Suppressor macrophage treated with lipopolysaccharide for 1 hour (primary cell): ENCODE measurements at places on chromosomes 11 and 22.

GRCh38 chr11:115498354-115498753, 5.9 kb downstream of the CADM1 start:
- no peak for DNase-seq

DNA sequence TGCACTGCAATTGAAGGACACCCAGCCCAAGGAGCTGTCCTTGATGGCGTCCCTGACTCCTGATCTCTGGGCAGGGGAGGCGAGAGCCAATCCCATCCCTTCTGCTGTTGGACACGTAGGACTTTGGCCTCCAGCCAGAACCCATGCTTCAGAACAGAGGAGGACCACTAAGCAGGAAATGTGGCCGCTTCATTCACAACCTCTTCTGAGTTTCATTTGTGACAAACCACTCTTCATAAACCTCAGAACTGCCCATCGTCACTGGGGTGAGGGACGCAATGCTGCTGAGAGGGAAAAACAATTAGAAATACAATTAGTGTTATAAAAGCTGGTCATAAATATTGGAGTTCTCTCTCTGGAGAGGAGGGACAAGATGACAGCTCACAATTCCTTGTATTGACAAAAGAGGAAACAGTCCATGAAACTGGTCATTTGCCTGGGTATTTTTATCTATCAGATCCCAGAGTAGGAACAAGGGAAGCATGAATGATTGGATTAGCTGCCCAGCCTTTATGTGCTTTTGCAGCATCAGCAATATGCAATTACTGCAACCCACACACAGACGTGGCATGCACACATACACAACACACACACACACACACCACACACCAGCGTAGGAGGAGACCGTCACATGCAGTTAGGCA, 216.5 kb upstream of the CADM1 start:
- peak; percentile 46 for DNase-seq

GRCh38 chr22:38124236-38124974, 13.9 kb upstream of the BAIAP2L2 start:
- DNase-seq: no peak

DNA sequence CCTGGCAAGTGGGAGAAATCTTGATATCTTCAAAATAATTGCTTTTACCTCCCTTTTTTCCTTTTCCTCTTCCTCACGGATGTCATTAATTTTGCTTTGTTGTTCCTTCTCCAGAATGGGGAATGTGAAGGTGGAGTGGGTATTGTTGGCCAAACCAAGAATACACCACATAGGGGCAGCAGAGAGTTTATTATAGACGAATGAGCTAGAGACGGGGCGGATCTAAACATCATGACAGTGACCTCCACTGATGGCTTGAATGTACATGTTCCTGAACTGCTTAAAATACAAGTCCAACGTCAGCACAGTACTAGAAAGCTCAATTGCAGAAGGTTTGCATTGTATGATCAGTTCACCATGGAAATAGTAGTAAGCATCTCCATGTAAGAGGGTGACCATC, 122.3 kb upstream of the SNX19 start:
- DNase-seq: peak; percentile 3

GRCh38 chr11:128713595-128713994, 19.7 kb downstream of the FLI1 start:
- DNase-seq: no peak

- DNase-seq: no peak
Observed at GRCh38 chr11:2207773-2208621, 36.4 kb upstream of the TH start.

GRCh38 chr11:6617315-6617781, 1.9 kb downstream of the TPP1 start:
- peak; percentile 92 for DNase-seq

- no peak for DNase-seq
Observed at GRCh38 chr11:111652184-111652583, 49.9 kb downstream of the SIK2 start.

- no peak for DNase-seq
Observed at GRCh38 chr11:56700914-56701485, 2.1 kb downstream of the OR9G1 start.

GRCh38 chr11:73784080-73784634, 3.5 kb upstream of the MRPL48 start:
- DNase-seq: no peak

GRCh38 chr11:55673860-55674259, 11.9 kb downstream of the OR4C6 start:
- DNase-seq: no peak

DNA sequence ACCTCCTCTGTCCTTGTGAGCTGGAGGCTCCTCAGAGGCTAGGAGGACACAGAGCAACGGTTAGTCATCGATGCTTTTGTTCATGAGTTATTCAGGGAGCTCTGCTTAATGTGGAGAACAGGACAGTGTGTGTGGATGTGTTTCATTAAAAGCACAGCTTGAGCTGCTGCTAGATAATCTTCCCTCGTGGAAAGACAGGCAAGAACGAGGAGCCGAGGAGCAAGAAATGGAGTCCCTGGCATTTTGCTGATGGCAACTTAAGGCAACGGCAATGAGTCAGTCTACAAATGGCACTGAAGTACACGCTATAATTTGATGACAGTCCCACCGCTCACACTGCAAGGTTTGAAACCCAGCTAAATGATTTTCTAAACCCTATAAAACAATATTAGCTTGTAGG, 106.2 kb downstream of the IGLL1 start:
- DNase-seq: no peak

DNA sequence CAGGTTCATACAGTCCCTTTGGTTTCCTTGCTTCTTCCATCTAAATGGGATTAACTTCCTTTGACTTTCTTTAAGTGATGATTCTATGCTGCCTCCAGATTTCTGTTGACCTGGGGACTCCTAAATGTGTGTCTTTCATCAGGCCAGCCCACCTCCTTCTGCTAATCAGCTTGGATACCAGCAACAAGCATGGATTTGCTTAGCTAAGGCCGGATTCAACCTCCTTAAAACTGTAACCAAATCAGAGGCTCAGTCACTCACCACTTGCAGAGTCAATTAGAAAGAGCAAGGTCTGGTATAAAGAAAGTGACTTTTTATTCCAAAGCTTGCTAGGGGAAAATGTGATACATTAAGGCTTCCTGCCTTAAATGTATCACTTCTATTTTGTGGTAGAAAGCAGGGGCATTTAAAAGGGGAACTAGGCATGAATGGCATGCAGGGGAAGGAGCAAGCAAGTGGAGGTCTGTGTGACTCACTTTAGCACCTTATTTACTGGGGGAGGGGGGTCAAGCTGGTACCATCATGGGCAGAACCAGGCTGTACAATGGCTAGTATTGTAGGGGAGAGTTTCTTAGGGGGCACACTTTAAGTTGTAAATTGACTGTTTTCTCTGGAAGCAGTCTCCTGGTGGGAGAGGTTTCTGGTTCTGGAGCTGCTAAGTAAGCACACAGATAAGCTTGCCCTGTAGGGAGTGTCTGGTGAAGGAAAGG, 239.0 kb upstream of the PDGFD start:
- no peak for DNase-seq

DNA sequence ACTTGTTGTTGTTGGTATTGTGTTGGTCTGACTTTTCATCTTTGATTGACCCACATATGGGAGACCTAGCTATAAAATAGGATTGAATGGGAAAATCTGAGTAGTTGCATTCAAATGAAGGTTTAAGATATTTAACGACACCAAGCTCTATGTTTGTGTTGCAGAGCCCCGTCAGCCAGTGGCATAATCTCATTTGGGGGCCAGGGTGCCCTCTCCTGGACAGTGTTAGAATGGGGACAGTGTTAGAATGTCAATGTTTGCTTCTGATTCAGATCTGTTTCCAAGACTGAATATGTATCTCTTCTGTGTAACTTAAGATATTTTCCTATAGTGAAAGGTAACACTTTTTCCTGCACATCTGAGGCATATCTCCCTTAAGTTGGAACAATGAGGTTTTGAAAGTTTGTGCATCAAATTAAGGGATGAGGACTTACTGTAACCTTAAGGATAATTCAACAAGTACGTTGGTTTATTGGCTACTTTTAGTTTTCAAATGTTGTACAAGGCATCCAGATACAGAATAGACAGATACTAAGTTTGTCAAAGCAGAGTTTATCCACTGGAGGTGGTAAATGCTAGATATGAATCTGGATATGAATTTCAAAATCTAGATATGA, 5.3 kb upstream of the OR52M1 start:
- peak; percentile 78 for DNase-seq

DNA sequence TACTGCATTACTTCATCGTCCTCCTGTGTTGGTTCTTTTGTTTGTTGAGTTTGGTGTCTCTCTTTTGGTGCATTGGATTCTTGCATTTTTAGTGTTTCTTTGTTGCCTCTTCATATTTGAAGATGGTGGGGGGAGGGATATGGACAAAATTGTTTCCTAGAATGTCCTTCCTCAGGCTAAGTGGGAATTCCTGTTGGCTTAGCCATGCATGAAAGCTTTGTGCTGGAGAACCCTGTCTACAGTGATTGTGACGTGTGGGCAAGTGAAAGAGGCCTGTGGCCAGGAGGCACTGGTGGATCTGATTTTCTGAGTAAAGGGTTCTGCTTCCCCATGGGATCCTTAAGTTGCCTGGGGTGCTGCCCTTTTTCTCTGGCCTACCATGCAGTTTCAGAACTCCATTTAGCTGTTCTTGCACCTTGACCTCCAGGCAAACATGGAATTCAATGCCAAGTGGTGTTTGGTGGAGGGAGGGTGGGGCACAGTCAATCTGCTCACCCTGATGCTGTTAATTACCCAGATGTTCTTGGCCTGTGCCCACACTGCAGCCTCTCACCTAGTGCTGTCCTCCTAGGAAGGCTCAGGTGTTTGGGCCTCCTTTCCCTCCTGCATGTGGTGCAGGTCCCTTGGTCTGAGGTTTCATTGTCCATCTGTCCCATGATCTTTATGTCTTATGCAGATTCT, 46.3 kb upstream of the SLC22A12 start:
- no peak for DNase-seq

DNA sequence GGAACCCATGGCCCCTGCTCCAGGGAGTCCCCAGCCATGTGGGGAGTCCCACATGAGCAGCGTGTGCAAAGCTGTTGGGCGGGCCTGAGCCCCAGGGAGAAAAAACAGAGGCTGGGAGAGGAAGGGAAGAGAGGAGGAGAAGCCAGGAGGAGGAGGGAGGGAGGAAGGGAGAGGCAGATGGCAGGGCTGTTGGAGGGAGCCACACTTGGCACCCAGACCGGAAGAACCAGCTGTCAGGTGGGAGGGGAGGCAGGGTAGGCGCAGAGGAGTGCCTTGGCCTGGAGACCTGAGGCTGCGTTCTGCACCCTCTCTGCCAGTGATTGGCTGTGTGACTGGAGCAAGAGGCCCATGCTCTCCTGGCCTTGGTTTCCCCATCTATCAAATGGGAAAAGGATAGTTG, 6.7 kb downstream of the SYNGR1 start:
- no peak for DNase-seq

- DNase-seq: peak; percentile 34
Observed at GRCh38 chr22:46613606-46614021, 6.6 kb upstream of the GRAMD4 start.

GRCh38 chr22:48489551-48490499, 1337.8 kb downstream of the BRD1 start:
- DNase-seq: no peak
